ENCODE measurements at places on chromosomes 6 and 20. TPM values are rescaled to one million over a fixed set of nuclear protein-coding genes. Genes with fewer than 3 reads are reported as not detected.

DNA sequence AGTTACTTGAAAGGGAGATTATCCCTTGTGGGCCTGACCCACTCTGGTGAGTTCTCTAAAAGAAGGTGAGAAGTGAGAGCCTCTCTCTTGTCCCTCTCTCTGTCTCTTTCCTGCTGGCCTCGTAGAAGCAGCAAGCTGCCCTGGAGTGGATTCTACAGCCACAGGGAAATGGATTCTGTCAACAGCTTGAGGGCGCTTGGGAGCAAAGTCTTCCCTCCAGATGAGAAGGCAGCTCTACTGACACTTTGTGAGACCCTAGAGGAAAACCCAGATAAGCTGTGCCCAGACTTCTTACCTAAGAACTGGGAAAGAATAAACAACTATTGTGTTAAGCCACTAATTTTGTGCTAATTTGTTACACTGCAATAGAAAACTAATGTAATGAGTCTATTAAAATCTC is 39.9 kb downstream of the ANKRD60 start:
- no peak for DNase-seq

GRCh38 chr6:136812174-136812573 is 10.2 kb upstream of the PEX7 start:
- no peak for DNase-seq

GRCh38 chr6:30061858-30062458 is 893 bp downstream of the POLR1H start:
- no peak for DNase-seq

DNA sequence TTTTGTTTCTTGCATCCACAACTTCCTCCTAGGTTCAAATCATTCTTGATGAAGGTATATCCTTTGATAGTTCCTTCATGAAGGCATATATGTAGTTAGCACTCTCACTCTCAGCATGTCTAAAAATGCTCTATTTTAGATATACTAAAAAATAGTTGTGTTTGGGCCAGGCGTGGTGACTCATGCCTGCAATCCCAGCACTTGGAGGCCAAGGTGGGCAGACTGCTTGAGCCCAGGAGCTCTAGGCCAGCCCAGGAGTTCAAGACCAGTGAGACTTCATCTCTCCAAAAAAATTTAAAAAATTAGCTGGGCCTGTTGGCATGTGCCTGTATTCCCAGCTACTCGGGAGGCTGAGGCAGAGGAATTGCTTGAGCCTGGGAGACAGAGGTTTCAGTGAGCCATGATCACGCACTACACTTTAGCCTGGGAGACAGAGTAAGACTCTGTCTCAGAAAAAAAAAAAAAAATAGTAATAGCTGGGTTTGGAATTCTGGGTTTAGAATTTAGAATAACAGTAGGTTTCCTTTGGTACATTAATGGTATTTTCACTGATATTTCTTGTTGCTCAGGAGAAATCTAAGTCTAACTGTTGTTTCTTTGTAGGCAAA is 7.0 kb downstream of the SERAC1 start:
- DNase-seq, result no peak

DNA sequence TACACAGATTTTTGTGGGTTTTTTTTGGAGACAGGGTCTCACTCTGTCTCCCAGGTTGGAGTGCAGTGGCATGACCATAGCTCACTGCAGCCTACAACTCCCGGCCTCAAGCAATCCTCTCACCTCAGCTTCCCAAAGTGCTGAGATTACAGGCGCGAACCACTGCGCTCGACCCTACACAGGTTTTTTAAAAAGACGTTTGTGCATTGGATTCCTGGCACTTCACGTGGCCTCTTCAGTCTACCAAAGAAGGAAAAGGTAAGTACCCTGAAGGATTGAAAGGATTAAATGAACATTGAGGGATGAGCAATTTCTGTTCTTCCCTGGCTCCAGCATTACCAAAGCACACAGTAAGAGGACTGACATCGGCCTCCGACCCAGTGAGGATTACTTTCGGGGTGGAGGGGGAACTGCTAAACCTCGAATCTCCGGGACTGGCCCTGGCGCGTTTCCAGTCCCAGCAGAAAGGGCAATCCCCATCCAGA is 556 bp upstream of the YWHAB start:
- no peak for DNase-seq

DNA sequence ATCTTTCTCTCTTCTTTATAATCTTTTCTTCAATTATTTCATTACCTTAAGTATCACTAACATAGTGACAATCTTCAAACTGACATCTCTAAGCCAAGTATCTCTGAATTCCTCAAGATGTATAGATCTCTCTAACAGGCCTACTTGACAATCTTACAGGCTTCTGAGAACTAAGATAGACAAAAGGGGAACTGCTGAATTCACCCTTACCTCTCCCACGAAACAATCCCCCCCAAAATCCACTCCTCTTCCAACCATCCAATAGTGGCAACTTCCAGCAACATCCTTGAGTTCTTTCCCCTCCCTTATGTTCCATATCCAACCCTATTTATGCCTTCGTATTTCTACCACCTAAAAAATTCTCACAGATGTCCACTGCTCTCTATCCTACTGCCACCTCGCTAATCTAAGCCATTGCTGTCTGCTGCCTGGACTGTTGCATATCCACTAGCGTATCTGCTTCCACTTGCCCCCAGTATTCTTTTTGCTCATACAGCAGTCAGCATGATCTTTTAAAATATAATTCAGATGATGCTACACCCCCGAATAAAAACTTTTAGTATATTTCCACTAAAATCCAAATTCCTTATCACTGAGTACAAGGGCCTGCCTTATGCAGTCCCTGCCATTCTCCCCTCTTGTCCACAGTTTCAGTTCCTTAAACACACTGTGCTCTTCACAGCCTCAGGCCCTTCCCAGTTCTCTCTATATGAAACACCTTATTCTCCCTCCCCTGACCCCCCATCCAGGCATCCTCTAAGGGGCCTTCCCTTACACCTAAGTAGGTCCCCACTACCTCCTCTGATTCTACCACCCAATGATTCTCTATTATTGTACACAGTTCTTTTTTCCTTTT is 8.0 kb downstream of the REPS1 start:
- no peak for DNase-seq

GRCh38 chr20:363319-364078 is 16.6 kb downstream of the NRSN2 start:
- DNase-seq, result no peak

The NKX2-2 gene
- total RNA-seq, result 0.33 TPM

- no peak for DNase-seq
Observed at GRCh38 chr6:117974914-117975627, 68.0 kb downstream of the SLC35F1 start.

GRCh38 chr6:44126320-44127149 is 717 bp downstream of the MRPL14 start:
- peak; percentile 85 for DNase-seq
